ENCODE measurements at places on chromosomes 7 and 10. TPM values are rescaled to one million over a fixed set of nuclear protein-coding genes. Genes with fewer than 3 reads are reported as not detected.
A peak's percentile ranks its signal among the peaks of the same experiment; 100 is the strongest.

DNA sequence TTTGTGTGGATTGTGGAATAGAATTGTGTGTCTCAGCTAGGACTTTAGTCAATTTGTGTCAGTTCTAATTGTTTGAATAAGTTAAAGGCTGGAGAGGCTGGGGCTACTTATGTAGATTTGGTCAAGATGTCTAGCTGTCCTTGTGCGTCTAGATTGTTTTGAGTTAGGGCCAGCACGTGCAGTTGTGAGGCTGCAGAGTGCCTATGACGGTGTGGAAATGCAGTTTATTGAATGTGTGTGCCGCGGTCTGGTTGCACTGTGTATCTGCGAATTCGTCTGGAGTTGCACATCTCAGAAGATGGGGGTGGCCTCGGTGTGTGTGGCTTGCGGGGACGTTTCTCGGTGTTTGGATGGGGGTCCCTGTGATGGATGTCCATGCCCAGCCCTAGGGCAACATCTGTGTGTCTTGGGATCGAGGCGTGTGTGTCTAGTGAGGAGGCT is 10.2 kb downstream of the EMX2 start:
- no peak for DNase-seq
- H3K36me3 ChIP-seq = peaks cover 2% of the 10 kb centered on the region
- H3K4me1 ChIP-seq = peaks cover 16% of the 10 kb centered on the region
- no peak overlapping the region for H3K27ac ChIP-seq
- no peak overlapping the region for H3K4me3 ChIP-seq

DNA sequence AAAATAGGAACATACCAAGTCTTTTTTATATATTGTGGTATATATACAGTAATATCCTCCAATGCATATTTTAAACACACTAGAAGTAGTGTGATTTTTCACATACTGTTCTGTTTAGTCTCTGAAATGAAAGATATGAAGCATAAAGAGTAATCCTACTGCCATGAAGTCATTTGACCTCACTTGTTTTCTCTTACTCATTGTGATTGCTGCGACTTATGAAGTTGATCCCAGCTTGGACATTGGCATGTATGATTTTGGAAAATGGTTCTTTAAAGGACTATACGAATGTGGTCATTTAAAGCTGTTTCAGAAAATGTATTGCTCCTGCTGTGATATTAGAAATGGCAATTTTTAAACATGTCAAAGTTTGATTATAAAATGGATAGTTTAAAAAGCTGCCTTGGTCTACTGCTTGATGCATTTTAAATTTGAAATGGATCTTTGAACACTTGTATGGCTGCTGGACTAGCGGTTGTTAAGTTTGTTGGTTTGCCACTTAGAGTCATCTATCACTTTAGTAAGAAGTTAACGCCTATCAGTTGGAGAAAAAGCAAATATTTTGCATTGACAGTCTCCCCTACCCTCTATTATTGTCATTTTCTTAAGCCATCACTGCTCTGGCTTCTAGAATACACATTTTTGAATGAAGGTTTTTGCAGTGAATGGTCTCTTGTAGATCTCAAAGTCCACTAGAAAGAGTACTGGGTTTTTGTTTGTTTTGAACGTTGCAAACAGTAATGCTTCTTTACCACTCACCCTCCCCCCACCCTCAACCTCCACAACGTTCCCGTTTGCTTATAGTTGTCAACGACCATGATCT is 881 bp upstream of the PCGF5 start:
- peaks cover 21% of the 10 kb centered on the region for H3K36me3 ChIP-seq
- H3K4me3 ChIP-seq = peak overlapping the region; percentile 79
- H3K27ac ChIP-seq = peak overlapping the region; percentile 73
- DNase-seq = no peak
- peaks cover 3% of the 10 kb centered on the region for H3K27me3 ChIP-seq
- H3K4me1 ChIP-seq = peaks cover 42% of the 10 kb centered on the region

GRCh38 chr7:8514781-8515519 is 81.5 kb downstream of the NXPH1 start:
- no peak overlapping the region for H3K4me3 ChIP-seq
- H3K4me1 ChIP-seq = no peaks in the 10 kb centered on the region
- no peak for DNase-seq
- no peaks in the 10 kb centered on the region for H3K27me3 ChIP-seq
- no peaks in the 10 kb centered on the region for H3K36me3 ChIP-seq

DNA sequence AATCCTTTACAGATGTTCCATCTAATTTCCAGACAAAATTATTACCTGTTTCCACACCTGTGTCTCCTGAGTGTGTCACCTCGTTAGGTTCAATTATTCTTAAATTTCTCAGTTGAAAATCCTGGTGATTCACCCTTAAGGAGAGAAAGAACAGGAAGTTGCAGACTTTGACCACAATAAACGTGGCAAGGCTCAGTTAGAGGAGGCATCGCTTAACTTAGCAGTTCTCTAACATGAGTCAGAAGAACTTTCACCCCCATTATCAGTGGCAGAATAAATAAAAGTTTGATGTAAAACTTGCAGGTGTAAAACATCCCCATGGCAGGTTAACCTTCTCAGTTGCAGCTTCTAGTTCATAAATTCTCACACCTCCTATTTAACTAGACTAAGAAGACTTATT is 8.3 kb downstream of the XPNPEP1 start:
- peak; percentile 15 for DNase-seq
- peaks cover 78% of the 10 kb centered on the region for H3K36me3 ChIP-seq
- H3K27me3 ChIP-seq = no peaks in the 10 kb centered on the region
- H3K4me1 ChIP-seq = peaks cover 79% of the 10 kb centered on the region

ABCA13 gene
- 0.04 TPM for total RNA-seq

DNA sequence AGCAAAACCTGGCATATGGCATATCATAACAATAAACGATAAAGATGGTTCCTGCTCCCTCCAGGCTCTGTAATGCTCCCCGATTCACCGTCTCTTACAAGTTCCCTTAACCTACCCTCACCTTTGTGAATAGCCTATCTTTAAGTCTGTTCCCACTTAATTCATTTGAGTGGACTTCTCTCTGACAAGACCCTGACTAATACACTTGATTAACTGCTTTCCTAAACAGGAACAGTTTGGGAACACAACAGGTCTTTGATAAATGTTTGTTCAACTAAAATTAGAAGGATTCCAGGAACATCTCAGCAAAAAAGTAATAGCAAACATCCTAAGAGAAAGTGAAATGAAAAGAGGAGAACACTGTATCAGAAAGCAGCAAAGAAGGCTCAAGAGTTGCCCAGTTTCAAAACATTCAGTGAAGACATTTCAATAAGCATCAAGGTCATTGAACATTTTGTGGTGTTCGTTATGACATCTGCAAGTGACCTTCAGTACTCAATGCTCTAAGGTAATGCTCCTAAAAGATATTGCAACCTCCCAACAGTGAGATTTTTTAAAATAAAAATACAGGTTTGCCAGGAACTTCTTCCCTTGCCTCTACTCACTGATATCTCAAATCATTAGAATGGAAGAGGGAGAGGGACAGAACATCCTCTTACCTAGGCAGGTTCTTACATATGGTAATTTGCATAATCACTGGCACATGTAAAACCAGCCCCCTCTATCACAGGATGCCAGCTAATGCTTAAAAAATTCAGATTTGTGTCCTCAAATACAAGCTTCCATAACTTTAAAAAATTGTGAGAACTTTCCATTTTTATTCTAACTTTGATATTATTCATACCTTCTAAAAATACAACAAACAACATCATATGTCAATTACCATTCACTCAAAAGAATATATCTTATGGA is 11.4 kb upstream of the ARHGAP12 start:
- peaks cover 16% of the 10 kb centered on the region for H3K4me1 ChIP-seq
- DNase-seq = no peak
- no peaks in the 10 kb centered on the region for H3K27me3 ChIP-seq
- H3K27ac ChIP-seq = no peak overlapping the region
- H3K4me3 ChIP-seq = no peak overlapping the region

DNA sequence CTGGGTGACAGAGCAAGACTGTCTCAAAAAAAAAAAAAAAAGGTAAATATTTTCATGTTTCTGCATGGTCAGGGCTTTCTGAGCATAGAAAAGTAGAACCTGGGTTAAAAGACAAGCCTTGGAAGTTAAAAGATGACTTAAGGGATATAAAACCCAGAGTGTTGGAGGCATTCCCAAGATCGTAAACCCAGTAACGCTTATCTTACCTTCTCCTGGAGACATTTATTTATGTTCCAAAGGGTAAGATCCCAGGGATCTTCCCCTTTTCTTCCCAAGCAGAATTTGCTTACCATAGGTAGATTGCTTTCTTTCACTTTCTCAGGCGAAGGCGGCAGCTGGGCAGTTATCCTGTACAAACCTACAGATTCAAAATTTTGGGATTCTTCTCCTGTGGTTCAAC is 22.2 kb downstream of the SUGCT start:
- H3K4me3 ChIP-seq = no peak overlapping the region
- no peak overlapping the region for H3K27ac ChIP-seq
- H3K36me3 ChIP-seq = no peaks in the 10 kb centered on the region
- DNase-seq = no peak

HACD1 gene
- total RNA-seq = 3.5 TPM

- peaks cover 17% of the 10 kb centered on the region for H3K4me1 ChIP-seq
- no peaks in the 10 kb centered on the region for H3K27me3 ChIP-seq
- peaks cover 39% of the 10 kb centered on the region for H3K36me3 ChIP-seq
- H3K27ac ChIP-seq = peak overlapping the region; percentile 76
- H3K4me3 ChIP-seq = no peak overlapping the region
These were observed 9.4 kb downstream of the NUDT5 start for GRCh38 chr10:12186323-12186722.

- H3K27me3 ChIP-seq = no peaks in the 10 kb centered on the region
- no peak for DNase-seq
- H3K36me3 ChIP-seq = no peaks in the 10 kb centered on the region
- no peak overlapping the region for H3K27ac ChIP-seq
- no peaks in the 10 kb centered on the region for H3K4me1 ChIP-seq
These were observed 337.3 kb upstream of the GHITM start for GRCh38 chr10:83801983-83802382.

FAM25C gene
- not detected for total RNA-seq

ELFN1 gene
- total RNA-seq = 0.14 TPM

- H3K27me3 ChIP-seq = no peaks in the 10 kb centered on the region
- H3K4me3 ChIP-seq = no peak overlapping the region
- no peak for DNase-seq
- H3K36me3 ChIP-seq = peaks cover 79% of the 10 kb centered on the region
- H3K27ac ChIP-seq = peak overlapping the region; percentile 59
These were observed 245.0 kb downstream of the CELF2 start for GRCh38 chr10:11262494-11263345.

DNA sequence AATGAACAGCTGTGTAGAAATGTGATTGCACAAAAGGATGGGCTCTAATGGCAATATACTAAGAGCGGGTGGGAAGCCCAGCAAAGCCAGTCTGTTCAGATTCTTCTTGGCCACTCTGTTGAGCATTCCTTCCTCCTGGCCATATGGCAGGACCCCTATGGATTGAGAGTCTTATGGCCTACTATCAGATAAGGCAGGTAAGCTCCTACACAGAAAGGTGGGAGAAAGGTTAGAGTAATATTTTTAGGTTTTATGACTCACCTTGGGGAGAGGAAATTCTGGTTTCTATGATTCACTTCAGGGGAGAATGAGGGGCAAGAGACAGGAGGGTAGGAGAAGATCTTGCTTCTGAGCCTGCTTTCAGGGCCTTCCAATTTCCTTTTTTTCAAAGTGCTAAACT is 15.1 kb upstream of the AKR1B10 start:
- H3K4me1 ChIP-seq = peaks cover 11% of the 10 kb centered on the region
- H3K36me3 ChIP-seq = no peaks in the 10 kb centered on the region
- peaks cover 11% of the 10 kb centered on the region for H3K27me3 ChIP-seq
- DNase-seq = no peak
- no peak overlapping the region for H3K4me3 ChIP-seq
- no peak overlapping the region for H3K27ac ChIP-seq

PIK3CG gene
- 26.3 TPM for total RNA-seq
